Stimulated activated CD4-positive, alpha-beta T cell treated with anti-CD3 and anti-CD28 coated beads, Interleukin-1b, Interleukin-23, amount 100 ng/mL, for 4 hours (primary cell): ENCODE measurements at places on chromosomes 3 and 15.

DNA sequence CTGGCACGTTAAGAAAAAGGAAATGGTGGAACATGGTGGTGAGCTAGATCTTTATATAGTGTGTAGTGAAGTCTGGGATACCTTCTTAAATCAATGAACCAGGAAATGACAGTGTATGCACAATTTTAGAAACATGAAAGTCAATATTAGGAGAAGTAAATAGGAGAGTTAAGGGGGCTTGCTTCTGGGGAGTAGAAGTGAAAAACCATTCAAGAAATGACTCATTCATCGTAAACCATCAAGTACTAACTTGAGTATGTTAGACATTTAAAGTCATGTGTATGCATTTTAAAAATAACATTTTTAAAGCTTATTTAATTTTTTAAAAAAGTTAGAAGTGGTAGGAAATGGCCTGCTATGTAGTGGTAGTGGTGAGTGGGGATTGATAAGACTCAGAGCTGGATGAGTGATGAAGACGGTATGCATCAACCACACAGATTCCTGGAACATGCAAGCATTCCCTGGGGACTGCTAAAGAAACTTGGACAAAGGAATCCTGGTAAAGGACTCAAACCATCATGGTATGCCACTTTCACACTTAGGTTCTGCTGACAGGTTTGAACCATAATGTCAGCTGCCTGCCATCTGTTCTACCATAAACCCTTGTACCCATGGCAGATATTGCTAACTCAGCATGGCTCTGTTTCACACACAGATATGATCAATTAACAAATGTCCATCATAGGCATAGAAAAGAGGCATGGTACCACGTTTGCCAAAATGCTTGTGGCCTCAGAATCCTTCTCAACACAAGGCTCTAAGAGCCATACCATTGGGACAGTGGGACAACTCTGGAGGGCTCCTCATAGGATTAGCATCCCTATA lies 28.9 kb upstream of the MITF start:
- no peak for DNase-seq

GRCh38 chr3:71041371-71041770 lies 542.2 kb downstream of the FOXP1 start:
- DNase-seq = no peak

GRCh38 chr15:99050328-99050980 lies 42.9 kb upstream of the PGPEP1L start:
- no peak for DNase-seq

DNA sequence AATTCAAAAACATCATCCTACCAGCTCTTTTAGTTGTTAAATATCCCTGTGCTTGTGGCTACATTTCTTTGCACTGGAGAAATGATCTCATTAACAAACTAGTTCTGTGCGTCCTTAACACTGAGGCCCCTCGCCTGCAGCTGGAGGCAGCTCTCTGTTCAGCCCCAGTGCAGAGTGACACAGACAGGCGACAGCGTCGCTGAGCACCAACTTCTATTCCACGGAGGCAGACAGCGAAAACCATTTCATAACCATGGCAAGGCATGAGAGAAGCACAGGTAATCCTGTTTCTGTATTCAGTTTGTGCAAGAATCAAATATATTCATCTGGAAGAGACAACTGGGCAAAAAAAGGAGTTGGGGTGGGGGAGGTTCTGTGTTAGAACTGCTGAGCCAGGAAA lies 530.7 kb downstream of the ZIC1 start:
- DNase-seq = no peak

GRCh38 chr3:70608434-70608833 lies 296.0 kb upstream of the MDFIC2 start:
- DNase-seq = no peak

DNA sequence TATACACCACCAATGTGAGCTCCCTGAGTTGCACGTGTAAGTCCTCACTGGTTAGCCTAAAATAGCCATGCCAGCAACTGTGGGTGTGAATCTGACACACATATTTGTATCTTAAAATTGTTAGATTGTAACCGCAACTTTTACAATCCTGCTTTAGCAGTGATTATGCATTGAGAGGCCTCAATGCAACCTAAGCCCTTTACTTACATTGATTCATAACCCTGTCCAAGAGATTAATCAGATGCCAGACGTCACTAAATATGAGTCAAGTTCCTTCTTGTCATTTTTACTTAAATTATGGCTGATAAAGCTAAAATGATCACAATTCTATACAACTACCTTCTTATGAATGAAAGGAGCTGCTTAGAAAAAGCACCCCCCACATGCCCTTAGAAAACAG lies 46.9 kb downstream of the IL17RD start:
- no peak for DNase-seq

DNA sequence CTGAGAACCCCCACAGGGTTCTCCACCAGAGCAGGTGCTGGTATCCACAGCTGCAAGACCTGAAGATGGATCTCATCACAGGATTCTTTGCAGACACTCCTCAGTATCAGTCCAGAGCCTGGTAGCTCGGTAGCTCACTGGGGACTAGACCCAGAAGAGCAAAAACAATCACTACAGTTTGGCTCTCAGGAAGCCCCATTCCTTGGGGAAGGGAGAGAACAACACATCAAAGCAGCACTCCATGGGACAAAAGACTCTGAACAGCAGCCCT lies 22.2 kb downstream of the STRIT1 start:
- no peak for DNase-seq

DNA sequence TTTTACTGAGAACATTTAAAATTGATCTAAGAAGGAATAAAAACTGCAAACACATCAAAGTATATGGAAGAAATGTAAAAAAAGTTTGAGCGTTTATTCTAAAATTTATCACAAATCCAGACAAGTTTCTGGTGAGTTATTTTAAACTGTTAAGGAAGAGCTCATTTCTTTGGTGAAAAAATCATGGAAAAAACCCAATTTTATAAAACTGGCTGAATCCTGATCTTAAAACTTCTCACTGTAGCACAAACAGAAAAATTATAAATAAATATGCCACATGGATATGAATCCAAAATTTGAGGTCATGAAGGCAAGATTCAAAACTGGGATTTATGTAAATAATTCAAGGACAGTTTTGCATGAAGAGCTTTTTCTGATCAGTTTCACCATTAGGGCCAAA lies 205.1 kb upstream of the RGMA start:
- DNase-seq = no peak

- DNase-seq = no peak
These were observed 75.7 kb downstream of the ITGB5 start for GRCh38 chr3:124811436-124811835.

- DNase-seq = no peak
These were observed 17.8 kb downstream of the SPTBN5 start for GRCh38 chr15:41876007-41876406.

DNA sequence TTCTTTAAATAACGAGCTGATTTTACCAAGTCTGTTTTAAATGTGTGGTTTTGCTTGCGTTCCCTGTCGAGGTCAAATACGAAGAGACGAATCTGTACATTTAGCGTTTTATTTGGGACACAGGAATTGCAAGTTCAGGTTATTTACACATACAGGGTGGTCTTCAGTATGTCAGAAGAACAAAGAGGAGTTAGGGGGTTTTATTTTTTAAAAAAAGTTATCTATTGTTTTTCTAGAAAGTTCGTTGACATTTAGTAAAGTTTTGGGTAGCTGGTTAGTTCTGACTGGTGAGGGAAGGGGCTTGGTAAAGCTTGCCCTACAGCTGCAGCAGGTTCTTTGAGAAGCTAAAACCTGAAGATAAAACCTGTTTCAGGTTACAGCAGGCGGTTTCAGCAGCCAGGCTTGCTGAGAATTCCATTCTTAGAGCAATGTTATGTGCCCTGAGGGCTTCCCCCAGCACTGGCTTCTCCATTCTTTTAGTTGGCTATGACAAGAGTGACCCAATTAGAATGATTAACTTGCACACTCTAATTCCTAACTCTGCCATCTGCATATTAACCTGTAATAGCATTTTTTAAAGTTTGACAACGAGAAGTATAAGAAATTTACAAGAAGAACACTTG lies 815 bp upstream of the ZNF280D start:
- no peak for DNase-seq
